ENCODE measurements at places on chromosomes 3 and 15.

DNA sequence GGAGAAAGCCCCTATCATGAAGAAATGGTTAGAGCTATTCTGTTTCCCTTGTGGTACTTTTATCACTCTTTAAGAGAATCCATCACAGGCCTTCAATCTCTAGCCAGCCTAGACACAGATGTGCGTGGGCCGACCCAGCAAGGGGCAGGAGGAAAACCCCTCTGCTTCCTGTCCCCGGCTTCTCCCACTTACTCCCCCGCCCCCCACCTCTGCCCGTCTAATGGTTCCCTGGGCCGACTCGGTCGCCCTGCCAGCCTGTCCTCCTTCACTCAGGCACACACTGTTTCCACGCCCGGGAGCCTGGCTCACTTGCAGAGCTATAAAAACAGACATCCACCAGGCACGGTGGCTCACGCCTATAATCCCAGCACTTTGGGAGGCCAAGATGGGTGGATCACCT lies 58.3 kb upstream of the TFRC start:
- no peak for DNase-seq

DNA sequence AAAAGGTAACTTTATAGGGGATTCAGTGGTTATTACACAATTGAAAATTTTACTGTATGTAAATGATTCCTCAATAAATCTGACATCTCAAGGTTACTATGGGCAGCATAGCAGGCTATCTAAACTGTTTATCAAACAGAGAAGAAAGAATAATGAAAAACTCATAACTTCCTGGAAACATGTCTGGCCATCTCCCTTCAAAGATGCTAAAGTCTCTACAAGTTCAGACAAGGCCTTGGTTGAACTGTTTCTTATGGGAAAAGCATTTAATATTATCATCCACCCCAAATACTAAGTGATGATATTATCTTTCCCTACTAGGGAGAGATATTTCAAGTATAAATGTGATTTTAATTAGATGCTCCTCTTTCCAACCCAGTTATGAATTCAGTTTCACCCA lies 114.9 kb downstream of the ARRDC4 start:
- no peak for DNase-seq

DNA sequence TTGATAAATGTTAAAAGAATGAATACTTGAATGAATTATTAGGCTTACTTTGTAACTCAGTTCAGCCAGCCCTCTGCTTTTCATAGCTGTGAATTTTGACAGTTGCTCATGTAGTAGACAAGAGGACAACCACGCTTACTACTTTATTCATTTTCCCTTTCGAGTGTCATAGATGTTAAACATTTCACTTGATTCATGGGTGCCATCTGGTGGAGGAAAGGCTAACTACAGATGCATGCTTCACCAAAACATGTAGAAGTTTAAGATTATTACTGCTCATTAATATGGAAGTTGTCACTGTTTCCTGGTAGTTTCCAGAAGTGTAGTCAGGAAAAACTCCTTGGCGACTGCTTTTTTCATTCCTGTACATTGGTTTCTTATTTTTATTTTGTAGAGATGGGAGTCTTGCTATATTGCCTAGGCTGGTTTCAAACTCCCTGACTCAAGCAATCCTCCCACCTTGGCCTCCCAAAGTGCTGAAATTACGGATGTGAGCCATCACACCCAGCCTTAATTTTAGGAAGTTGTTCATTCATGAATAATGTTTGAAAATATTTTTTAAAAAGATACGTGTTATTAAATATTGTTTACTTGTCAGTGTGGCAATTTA lies 163.2 kb downstream of the B3GALNT1 start:
- peak; percentile 89 for DNase-seq

DNA sequence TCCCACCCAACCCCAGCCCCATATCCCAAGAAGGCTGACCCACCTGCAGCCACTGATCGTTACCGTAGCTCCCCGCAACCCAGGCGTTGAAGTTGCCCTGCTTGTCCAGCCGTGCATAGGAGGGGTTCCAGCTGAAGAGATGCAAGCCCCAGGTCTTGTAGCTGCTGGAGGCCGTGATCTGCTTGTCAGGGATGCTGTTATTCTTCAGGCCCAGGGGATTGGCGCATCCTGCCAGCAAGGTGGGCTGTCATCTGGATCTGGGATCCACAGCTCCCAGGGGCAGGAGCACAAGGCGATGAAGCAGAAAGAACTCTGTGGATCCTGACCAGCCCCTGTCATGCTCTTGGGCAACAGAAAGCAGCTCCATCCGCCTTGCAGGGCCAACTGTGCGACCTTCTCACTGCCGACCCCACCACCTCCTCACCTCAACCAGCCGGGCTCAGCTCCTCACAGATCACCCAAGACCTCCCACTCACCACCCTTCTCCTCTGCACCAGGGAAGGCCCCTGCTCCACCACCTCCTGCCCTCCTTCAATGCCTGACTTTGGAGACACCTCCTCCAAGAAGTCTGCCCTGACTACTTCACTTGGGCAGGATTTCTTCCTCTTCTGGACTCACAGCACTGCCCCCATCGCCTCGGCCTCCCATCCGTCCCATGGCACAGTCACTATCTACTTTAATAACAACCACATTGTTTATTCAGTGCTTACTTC lies 6.3 kb upstream of the HAPLN3 start:
- no peak for DNase-seq

DNA sequence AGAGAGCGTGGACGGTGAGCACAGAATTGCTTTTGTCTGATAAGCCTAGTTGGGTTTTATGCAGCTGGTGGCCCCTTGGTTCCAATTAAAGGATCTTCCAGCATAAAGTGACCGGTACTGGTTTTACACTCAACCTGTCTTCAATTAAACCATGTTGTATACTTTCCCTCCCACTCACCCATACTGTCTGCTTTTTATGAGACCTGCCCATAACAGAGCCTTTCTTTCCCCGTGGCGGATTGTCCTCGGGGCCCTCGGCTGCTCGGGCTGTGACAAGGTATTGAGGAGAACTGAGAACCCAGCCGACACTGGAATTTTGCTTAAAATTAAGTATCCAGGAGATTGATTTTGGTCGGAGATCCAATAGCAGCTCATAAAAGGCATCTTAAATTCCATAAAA lies 98.4 kb downstream of the TMEM266 start:
- no peak for DNase-seq

DNA sequence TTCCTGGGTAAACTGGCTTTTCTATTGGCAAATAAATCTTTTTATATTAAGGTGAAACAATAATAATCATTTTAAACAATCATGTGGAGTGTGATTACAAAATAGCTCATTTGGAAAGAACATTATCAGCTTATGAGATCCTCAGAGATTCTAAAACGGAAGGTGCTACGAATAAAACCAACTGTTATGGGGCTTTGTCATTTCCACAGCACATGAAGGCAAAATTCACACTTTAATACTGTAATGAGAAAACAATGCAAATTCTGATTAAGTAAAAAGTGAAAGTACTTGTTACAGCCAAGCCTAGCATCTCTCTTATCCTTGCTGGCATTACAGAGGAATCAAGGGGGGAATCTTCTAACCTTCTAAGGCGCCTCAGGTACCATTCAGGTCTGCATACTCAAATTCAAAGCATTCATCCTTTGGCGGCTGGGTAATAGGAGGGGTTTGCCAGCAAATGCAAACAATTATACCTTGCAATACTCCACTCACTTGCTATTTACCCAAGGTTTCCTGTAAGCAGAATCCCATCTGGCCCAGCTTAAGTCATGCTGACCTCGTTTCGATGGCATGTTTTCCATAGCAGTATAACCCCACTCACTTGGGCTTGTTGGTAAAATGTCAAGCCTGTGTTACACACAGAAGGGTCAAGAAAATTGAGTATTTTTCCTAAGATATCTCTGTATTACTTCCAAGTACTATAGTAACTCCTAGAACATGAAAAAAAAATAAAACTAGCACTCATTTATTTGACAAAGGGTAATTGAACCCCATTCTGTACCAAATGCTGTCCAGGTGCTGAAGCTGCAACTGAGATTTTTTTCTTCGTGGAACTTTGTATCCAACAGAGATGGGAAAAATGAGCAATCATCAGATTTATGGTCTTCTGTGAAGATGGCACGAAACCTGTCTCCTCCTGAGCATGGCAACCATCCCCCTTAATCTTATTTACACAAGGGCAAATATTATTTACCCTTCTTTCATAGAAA lies 183.7 kb upstream of the LMCD1 start:
- peak; percentile 60 for DNase-seq

DNA sequence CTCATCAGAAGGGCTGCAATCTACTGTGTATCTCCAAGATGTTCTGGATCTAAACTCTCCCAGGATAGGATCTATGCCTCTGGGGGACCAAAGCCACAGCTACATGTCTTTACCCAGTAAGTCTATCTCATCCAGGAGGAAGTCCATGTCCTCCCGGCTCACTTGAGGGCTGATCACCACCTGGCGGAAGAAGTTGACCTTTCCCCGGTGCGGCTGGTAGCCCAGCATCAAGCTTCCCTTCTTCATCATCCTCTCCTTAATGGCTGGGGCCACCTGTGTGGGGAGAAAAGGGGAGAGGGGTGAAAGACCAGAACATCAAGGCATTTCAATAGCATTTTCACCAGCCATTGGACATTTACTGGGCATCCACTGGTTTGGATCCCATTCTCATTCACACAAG lies 121.7 kb downstream of the TGFBR2 start:
- no peak for DNase-seq

GRCh38 chr3:78879295-78879860 lies 888.4 kb downstream of the ROBO1 start:
- DNase-seq, result peak; percentile 41

GRCh38 chr15:84575493-84575892 lies 25.3 kb upstream of the ZSCAN2 start:
- DNase-seq, result no peak

GRCh38 chr3:121819236-121819635 lies 15.6 kb downstream of the IQCB1 start:
- no peak for DNase-seq

GRCh38 chr3:56836276-56837163 lies 34.8 kb upstream of the ARHGEF3 start:
- DNase-seq, result no peak

DNA sequence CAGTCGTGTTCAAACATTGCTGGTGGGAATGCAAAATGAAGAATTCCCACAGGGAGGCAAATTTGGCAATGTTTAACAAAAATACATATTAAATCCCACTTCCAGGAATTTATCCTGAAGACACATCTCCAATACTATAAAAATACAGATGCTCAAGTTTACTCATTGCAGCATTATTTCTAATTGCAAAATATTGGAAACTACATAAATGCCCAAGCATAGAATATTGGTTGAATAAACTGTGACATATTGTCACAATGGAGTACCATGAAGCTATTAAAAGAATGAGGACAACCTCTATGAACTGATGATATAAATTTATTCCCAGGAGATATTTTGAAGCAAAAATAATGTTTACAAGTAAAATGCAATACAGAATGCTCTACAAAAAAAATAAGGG lies 49.7 kb upstream of the UBE2E2 start:
- no peak for DNase-seq

DNA sequence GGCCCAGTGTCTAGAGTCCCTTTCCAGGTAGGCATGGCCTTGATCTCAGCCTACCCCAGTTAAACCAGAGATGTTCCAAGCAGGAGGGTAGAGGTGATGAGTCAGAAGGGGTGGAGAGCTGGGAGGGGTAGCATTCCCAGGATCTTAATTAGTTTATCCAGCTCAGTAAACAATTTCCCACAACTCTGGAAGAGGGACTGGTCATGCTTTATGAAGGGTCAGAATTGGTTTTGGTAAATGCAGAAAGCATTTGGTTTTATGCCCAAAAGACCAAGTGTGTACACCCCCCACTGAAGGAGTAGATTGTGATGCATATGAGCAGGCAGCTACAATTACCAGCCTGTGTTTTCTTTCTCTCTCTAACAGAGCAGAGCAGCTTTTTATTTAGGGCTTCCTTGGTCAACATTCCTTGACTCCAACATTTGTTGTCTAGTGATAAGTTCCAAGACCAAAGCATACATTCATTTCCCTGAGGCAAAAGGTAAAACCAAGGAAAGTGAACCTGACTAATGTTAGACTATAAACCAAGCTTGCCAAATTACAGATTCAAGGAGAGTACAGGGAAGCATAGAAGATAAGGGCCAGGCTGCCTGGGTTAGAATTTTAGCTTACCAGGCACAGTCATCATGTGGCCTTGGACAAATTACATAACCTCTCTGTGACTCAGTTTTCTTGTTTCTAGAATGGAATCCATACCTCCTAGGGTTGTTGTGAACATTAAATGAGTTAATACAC lies 17.6 kb downstream of the EXOSC7 start:
- DNase-seq, result no peak

- no peak for DNase-seq
Measured at GRCh38 chr3:15015456-15015855, 49.7 kb downstream of the MRPS25 start.

- DNase-seq, result no peak
Measured at GRCh38 chr15:83144771-83145170, 37.3 kb downstream of the TM6SF1 start.

GRCh38 chr15:52423852-52424251 lies 104.8 kb downstream of the MYO5A start:
- no peak for DNase-seq

DNA sequence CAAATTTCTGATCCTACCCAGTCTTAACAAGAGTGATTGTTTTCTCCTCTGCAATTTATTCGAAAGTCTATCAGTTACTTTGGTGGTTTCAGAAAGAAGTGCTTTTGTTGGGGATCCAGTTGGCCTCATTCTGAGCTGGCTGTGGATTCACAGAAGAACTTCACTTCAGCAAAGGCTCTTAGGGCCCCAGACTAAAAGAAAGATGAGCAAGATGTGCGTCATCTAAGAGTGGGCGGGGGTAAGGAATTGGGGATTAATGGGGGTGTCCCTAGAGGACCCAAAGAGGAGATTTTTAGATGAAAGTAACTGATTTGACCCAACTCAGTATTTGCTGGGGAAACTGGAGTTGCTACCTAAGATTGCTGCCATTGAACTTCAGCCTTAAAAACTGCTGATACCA lies 63.9 kb upstream of the TSEN2 start:
- DNase-seq, result no peak

Data from spinal cord (tissue), 10 donors.